ENCODE measurements at places on chromosomes 2 and 18. TPM values are rescaled to one million over a fixed set of nuclear protein-coding genes. Genes with fewer than 3 reads are reported as not detected.

GRCh38 chr2:227479865-227480475 lies 8.0 kb downstream of the AGFG1 start:
- DNase-seq, result no peak

DNA sequence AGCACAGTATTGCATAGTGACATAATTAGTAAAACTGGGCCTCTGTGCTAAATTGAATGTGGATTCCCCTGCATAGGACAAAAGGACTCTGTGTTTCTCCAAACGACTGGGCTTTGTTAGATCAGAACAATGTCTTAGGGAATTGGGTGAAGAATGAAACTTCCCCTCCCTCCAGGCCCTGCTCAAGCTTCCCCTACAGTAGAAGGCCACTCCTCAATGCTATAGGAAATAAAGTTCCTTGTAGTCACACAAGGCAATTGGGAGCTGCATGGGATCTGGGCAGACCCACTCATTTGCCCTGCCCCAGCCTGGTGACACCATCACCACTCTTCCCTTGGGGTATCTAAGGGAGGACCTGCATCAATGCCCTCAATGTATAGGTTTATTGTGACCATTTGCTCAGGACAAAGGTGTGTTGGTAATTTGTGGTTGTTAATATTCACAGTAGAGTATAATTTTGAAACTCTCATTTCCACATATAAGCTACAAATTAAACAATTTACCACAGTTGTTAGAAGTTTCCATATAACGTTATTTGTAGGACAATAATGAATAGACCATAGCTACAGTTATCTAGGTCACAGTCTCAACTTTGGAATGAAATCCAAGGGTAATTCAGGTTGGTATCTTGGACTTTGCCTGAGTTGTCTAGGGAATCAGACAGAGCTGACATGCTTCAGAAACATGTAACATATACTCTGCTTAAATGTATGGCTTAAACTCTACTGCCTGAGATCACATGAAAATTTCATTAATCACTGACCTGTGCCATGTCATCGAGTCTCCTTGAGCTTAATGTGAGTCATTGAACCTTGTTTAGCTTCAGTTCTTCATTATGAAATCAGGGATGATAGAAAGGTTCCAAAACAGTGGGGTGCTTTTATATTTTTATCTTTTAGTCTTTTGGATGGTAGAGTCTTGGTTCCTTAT lies 64.8 kb upstream of the DARS1 start:
- no peak for DNase-seq

GRCh38 chr2:141499123-141499522 lies 631.7 kb downstream of the LRP1B start:
- no peak for DNase-seq

Gene SLC8A1
- 0.79 TPM for total RNA-seq

- no peak for DNase-seq
Measured at GRCh38 chr18:23757437-23757733, 68.1 kb downstream of the LAMA3 start.

GRCh38 chr2:229180658-229181057 lies 90.4 kb downstream of the PID1 start:
- DNase-seq, result no peak

Gene SRD5A2
- total RNA-seq, result not detected

Gene IL1R1
- 0.86 TPM for total RNA-seq

DNA sequence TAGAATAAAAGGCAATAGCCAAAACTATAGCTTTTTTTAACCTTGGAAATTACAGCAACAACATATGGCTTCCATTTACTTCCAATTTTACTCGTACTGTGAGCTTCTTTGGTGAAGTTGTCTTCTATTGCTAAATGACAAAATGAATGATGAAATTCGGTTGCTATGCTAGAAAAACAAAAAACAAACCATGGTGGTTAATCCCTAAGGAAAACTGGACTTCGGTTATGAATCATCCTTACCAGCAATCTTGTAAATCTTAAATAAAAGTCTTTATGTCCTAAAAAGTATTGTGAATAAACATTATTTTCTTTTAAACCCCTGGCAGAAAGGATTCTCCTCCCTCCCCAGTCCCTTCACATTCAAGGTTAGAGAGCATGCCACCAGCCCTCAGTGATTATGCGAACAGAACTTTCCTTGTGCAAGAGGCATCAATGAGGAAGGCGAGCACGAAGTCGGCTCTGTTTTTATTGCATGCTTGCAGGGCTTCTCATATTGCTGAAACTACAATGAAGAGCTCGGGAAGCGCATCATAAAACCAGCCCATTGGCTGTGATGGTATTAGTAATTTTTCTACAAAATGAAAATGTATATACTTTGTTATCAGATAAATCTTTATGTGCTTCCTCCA lies 62.9 kb downstream of the ZNF521 start:
- DNase-seq, result no peak

- DNase-seq, result no peak
Measured at GRCh38 chr2:20215183-20216040, 9.5 kb downstream of the SDC1 start.

DNA sequence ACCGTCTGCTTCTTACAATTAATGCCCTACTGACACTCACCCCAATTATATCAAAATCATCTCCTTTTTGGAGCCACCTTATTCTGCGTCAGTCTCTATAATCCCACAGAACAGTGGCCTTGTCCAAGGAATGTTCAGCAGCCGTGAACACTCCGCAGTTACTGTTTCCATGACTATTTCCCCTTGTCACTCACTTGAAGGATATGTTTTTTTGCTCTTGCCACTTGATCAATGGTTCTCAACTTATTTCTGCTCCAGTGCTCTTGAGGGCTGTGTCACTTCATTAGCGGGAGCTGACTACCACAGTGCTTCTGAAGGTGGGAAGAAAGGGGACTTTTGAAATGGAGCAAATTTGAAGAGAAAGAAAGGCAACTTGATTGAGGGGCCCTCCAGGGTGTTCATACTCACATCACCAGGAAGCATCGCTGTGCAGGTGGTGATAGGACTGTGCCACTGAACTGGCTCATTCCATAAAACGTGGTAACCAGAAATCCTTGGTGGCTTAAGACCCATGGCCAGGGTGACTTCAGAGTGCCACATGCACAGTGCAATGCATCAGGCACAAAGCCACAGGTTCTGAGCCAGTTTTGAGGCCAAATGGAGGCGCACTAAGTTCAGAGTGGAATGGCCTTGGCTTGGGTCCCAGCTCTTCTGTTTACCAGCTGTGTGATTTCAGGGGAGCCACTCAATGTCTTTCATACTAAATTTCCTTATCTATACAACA lies 320.6 kb upstream of the RAB12 start:
- DNase-seq, result no peak

Gene RNF103
- total RNA-seq, result 35.0 TPM

Gene TCF23
- total RNA-seq, result not detected

DNA sequence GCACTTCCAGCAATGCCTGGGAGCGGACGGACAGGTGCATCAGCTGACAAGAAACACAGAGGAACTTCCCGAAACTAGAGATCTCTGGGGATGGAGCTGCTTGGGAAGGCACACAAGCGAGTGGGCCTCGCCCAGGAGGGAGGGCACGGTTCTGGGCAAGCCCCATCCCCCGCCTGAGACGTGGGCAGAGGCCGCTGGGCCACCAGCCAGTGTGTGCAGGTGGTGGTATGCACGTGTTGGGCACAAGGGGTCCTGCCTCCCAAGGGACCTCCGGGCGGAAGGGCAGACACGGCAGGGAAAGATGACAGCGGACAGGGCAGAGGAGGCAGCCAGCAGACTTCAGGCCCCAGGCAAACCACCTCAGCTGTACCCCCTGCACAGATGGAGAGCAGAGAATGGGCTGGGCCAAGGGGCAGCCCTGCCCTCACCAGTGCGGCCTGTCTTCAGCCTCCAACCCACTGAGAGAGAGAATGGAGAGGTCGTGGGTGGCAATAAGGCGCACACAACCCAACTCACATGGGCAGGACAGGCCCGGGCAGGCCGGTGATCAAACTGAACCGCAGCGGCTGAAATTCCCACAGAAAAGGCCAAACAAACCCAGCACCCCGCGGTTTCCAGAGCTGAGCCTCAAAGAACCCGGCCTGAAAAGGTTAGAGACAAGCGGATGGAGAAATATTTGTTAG lies 51.2 kb downstream of the HDAC4 start:
- no peak for DNase-seq

DNA sequence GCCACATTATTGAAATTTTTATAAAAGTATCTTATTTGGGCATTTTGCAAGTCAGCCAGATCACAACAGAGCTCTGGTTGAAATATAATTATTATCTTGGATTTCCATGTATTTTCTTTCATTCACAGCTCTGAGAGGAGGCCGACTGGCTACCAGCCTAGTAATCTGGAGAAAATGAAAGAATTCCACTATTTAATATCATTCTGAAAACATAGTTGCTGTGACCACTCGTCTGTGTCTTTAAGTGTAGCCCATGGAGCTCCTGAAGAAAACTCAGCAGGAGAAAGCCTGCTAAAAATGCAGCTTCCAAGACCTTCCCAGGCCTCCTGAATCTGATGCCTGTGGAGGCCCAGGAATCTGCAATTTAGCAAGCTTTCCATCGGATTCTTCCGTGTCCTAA lies 114.7 kb downstream of the SH3BP4 start:
- no peak for DNase-seq
